ENCODE measurements at places on chromosomes 16 and 17. TPM values are rescaled to one million over a fixed set of nuclear protein-coding genes. Genes with fewer than 3 reads are reported as not detected.

GRCh38 chr17:44167181-44167861 is 3.2 kb upstream of the ASB16 start:
- no peak for DNase-seq

TRIM72 gene
- total RNA-seq = not detected

- DNase-seq = no peak
Observed at GRCh38 chr16:57646388-57647039, 18.1 kb downstream of the ADGRG1 start.

DNA sequence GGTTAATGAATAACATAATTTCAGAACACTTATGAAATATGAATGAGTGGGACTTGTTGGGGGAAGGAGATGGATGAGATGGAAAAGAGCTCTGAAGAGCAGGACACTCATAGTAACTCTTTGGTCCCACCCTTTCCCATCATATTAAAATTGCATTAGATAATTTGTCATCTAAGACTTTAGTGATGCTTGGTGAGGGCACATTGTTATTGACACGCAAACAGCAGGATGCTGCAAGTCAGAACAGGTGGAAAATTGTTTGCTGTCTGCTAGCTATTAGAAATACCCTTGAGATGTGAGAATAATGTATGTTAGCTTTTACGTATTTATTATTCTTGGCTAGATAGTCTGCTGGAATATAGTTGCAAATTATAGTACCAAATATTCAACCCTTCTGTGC is 75.7 kb downstream of the TANC2 start:
- no peak for DNase-seq

- DNase-seq = no peak
Observed at GRCh38 chr16:27175888-27176287, 27.4 kb upstream of the KDM8 start.

DNA sequence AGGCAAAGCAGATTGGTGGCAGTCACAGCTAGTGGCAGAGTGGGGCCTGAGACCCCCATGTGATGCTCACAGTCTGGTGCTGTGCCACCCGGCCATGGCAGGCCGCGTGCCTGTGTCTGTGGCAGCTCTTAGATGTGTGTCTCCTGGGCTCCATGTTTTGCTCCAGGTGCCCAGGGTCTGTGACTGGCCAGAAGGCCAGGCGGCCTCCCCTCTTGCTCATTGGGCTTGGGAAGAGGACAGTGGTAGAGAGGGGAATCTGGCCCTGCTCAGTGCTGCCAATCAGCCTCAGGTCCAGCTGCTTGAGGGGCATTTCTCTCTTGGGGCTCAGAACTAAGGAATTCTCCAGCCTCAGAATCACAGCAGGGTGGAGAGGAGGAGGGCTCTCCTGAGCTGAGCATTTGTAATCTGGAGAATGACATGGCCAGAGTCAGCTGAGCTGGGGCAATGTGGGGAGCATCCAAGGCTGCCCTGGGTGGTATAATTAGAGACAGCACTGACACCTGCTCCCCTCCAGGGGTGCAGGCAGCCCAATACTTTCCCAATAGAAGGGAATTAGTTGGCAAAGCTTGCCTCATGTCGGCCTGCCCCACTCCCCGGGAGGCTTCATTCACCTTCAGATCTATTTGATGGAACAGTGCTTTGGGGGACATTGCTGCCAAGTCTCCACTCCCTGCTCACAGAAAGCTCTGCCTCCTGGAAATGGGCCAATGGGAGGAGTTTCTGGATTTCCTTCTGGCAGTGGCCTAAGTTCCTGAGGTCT is 2.7 kb upstream of the LASP1NB start:
- DNase-seq = peak; percentile 89

ACSM3 gene
- not detected for total RNA-seq

SLC6A2 gene
- total RNA-seq = not detected

CLEC3A gene
- total RNA-seq = not detected

HOXB4 gene
- total RNA-seq = 0.78 TPM

TMEM114 gene
- not detected for total RNA-seq

DNA sequence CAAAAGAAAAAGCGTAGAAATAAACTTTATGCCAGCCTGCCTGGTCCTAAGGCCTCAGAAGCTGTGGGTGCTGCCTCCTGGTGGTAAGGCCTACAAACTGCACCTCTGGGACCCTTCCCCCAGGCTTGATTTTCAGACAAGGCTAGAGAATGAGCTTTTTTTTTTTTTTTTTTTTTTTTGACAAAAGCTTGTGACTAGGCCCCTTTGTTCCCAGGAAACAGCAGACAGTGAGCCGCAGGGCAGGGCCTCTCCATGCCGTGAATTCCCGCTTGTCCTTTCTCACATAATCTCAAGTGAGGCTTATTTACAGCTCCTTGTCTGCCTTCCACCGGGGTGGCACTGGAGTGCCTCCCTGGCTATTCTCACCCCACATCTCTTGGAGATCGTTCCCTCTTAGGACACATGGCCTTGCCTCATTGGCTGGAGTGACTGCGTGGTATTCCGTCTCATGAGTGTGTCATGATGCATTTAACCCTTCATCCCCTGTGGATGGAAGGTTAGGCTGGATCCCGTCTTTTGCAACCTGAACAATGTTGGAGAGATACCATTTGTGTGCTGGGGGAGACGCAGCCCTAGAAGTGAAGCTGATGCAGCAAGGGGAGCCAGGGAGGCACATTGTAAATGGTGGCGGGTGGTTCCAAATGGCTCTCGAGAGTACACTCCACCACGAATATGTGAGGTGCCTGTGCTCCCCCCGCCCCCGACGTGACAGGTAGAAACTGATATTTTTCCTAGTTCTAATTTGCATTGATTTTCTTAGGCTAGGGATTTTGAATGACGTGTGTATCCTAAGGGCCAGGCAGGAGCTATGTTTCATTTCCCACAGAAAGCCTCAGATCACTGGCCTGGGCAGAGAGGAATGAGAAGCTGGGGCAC is 49.6 kb downstream of the USP22 start:
- DNase-seq = peak; percentile 68

- DNase-seq = no peak
Observed at GRCh38 chr16:14302031-14302398, 230.9 kb downstream of the MRTFB start.

DNA sequence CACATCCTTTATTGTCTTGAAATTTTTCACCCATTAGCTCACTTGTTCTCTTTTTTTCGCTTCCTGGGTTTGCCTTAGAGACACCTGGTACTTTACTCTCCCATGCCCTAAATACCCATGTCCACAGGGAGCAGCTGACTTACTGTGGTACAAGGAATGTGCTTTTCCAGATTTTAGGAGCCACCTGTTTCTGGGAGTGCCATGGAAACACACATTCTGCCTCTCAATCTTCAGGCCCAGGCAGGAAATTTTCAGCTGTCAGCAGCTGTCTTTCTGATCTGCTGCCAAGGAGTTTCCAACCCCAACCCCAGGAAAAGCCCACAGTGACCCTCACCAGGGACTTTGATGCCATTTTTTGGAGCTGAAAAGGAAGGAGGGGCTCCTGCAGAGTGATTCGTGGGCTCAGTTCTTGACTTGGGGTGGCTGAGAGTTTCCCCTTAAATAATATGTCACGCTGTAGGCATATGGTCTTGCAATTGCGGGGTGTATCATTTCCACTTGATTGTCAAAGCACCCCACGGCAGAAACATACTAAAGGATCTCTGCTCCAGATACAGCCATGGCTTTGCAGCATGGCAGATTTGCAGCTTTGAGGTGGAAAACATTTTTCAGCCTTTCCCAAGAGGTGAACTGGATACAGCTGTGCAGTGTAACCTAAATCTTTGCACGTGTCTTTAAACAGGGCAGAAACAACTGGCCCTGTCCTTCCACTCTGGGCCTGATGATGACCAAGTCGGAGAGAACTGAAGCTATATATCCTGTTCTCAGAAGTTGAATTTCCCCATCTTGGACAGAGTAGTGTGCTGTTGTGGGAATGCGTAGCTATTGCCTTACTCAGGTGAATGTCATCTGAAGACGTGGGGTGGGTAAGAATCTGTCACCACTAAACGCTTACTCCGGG is 19.2 kb downstream of the RBFOX1 start:
- no peak for DNase-seq

GRCh38 chr16:63458846-63459245 is 1422.6 kb upstream of the CDH8 start:
- DNase-seq = no peak

- DNase-seq = no peak
Observed at GRCh38 chr17:79626156-79626890, 15.5 kb upstream of the RBFOX3 start.

- no peak for DNase-seq
Observed at GRCh38 chr17:6496116-6496481, 51.8 kb downstream of the PIMREG start.

GRCh38 chr16:27379919-27380318 is 22.1 kb upstream of the IL21R start:
- no peak for DNase-seq

GRCh38 chr16:85900027-85900792 is 1.2 kb downstream of the IRF8 start:
- DNase-seq = no peak

DNA sequence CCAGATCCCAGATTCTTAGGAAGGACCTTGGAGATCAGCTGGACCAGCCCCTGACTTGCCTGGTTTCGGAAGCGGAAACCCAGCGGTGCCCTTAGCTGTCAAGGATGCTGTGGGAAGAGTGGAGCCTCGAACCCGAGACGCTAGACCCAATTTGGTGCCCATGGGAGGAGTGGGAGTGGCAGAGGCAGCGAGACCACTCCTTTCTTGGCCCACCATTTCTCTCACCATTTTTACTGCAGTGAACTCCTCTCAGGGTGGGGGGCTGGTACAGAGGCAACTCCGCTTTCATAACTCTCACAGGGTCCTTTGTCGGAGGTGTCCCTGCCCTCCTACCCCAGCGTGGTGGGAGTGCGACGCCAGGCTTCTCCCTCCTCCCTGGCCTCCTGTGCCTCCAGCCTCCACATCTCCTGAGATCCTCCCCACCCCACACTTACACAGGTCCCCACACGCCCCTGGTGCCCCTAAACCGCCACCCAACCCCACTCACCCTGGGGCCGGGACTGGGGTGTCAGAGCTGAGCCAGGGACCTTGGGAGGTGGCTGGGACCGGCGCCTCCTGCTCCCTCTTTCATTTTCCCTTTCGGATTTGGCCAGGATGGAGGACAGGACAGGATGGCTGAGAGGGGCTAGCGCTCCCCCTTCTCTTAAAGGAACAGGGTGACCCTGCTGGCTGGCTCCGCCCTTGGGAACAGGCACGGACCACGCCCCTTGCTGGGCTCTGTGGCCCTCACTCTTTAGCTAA is at the start of gene GJD3:
Gene GJD3 (minus strand): TSS at position 617 of the 741 bp plus-strand sequence. CDS start 922 bp downstream, outside the sequence.
- DNase-seq = no peak

DNA sequence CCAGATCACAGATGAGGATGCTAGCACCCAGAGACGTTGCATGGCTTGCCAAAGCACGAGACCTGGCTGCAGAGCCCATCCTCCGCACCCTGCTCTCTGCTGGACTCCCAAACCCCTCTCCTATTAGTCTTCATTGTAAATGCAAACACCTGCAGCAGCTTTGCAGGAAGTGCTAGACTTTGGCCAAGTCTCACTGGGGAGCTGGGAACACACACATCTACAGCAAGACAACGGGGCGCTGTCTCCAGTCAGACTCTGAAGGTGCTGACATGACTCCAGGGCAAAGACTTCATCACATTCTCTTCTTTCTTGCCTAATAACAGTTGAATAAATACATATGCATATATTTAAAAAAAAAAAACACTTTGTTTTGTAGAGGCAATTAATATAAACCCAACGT is 43.8 kb downstream of the CYTH1 start:
- no peak for DNase-seq

RNF43 gene
- total RNA-seq = not detected

DNA sequence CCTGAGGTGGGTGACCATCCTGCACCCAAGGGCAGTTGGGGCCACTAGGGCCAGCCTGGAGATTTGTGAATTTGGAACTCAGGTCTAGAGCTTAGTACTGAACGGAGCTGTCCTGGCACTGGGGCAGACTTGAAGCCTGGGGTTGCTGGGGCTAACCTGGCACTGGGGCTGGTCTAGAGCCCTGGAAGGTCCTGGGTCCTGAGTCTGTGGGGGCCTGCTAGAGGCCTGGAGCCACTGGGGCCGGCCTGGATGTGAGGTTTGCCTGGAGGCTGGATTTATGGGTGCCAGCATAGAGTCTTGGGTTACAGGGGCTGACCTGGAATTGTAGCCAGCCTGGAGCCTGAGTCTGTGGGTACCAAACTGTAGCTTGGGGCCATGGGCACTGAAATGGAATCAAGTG is 1216.9 kb downstream of the CDH11 start:
- DNase-seq = no peak

GRCh38 chr16:47395733-47396498 is 64.9 kb downstream of the ITFG1 start:
- no peak for DNase-seq

DNA sequence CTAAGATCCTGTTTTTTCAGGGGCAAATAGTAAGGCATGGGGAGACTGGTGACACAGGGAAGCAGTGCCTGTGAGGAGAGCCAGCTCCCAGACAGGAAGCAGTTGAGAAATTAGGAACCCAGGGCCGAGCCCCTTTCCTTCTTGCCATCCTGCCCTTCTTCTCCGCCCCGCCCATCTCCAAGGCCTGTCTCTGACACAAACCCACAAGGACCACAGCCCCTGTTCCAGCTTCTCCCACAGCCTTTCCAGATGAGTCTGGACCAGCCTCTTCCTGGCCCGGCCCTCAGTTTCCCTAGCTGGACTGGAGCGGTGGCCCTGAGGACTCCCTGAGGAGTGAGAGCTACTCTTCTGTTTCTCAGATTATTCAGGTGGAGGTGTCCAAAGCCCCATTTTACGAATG is 9.9 kb downstream of the CCDC102A start:
- DNase-seq = no peak

GRCh38 chr17:80605326-80606066 is 60.9 kb downstream of the RPTOR start:
- DNase-seq = no peak

GRCh38 chr17:27524594-27524993 is 68.3 kb downstream of the KSR1 start:
- DNase-seq = no peak

DNA sequence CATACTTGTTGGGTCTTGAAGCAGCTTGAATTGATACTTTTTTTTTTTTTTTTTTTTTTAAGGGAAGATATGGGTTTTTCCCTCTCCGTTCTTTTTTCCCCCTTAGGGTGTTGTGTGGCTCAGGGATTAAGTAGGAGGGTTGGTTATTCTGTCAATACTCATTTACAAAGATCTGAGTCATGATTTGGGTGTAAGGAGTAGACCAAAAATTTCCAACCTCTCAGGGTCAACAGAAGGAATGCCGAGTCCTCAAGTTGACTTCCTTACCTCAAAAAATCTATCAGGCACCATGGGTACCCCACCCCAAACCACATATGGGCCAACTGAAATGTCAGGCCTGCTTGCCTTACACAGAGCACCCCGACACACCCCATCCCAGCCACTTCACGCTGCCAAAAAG is 230.5 kb downstream of the CCDC182 start:
- DNase-seq = no peak

TMEM106A gene
- not detected for total RNA-seq

DNA sequence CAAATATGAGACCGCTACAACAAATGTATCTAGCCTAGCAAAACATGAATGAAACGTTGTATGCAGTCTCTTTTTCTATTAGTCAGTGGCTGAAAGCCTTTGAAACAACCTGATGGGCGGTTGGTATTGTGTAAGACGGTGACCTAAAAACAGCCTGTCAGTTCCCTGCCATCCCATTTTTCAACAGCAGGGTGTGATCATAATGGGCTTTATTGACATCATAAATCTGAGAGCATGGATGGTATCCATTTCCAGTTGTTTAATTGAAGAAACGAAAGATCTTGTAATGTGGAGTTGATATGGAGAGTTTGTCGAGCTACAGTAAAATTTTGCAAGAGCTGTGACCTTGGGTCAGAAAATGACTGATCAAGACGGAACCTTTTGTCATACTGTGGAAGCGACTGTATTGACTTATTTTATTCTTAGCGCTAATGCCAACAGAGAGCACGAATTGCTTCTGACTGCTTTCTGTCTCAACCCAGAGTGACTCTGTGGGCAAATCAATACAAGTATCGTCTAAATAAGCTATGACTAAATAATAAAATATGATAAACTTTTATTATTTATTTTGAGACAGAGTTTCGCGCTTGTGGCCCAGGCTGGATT is 12.3 kb upstream of the MEIOB start:
- no peak for DNase-seq

RGS11 gene
- total RNA-seq = 0.37 TPM
